Hypothalamus (tissue), 51 donors: ENCODE measurements at places on chromosomes 13 and 19.
A peak's percentile ranks its signal among the peaks of the same experiment; 100 is the strongest.

DNA sequence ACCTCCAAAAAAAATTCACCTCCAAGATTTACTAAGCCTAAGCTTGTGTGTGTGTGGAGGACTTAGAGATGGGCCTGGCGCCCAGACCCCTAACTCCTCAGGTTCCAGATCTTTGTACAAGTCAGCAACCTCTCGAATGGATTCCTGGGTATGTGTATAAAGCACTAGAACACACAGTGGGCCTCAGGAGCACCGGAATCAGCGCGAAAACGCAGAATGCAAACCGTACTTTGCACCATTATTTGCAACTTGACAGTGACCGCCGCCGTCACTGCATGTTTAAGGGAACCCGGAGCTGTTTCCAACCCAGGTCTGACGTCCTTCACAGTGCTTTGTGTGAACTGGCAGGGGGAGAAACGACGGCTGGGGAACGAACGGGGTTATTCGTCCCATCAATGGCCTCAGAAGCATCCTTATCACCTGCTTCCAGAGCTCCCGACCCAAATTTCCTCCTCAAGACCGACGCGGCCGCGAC lies 688 bp downstream of the ZNF606 start:
- DNase-seq, result peak; percentile 16

GRCh38 chr19:19319732-19320360 lies 463 bp downstream of the SUGP1 start:
- DNase-seq, result no peak

DNA sequence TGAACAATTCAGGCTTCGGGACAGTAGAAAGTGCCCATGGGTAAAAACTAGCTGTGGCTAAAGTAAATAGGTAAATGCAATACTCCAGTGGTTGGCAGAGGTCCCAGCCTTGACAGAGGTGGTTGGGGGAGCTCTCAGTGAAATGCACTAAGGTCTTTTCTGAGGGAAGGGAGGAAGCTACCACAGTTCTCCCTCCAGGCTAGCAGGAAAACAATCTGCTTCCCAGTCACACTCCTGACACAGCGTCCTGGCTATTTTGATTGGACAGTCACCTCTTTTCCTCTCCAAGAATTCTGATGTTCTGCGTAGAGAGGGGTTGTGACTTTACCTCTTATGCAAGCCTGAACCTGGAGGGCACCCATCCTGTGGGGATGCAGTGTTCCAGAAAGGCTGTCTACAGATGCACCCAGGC lies 128.7 kb downstream of the CYSLTR2 start:
- no peak for DNase-seq

DNA sequence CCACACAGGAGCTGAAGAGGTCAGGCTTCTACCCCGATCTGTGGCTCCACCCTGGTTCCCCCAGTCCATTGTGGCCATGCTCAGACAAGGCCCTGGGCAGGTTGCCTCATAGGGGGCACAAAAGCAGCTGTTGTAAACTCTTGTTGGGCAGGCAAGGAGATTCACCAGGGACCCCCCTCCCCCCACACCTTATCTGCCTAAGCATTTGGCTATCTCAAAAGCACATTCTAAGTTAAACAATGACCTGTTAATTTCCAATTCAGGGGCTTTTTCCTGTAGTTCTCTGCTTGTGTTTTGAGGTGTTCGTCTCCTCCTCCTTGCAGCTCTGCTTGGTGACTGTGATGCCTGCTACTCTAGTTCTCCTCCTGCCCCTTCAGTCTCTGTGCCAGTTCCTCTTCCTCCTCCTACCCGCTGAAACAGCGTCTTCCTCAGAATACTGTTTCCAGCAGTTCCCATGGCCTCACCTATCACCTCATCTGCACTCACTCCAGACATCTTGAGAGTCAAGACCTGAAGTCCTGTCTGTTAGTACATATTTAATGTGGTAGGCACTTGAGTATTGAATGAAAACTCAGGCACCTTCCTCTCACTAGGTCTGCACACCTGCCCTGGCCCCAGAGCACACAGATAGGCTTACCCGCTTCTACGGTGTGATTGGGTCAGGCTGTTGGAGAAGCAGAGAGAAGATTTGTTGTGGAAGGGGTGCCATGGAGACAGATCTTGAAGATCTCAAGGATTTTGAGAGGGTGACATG lies 31.7 kb downstream of the SPATA13 start:
- DNase-seq, result no peak

DNA sequence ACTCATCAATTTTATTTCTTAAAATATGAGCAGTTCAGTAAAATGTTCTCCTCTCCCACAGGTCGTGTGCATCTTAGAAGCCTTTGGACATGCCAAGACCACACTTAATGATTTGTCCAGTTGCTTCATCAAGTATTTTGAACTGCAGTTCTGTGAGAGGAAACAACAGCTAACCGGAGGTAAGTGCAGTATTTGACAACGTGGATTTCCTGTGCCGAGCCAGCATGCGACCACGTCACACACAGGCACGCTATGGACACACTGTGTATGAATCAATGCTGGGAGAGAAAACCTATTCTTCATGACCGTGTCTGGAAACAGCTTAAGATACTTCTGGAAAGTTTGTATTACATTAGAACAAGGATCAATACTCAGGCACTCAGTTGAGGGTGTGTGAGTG lies 268.5 kb downstream of the MYO16 start:
- DNase-seq, result no peak

DNA sequence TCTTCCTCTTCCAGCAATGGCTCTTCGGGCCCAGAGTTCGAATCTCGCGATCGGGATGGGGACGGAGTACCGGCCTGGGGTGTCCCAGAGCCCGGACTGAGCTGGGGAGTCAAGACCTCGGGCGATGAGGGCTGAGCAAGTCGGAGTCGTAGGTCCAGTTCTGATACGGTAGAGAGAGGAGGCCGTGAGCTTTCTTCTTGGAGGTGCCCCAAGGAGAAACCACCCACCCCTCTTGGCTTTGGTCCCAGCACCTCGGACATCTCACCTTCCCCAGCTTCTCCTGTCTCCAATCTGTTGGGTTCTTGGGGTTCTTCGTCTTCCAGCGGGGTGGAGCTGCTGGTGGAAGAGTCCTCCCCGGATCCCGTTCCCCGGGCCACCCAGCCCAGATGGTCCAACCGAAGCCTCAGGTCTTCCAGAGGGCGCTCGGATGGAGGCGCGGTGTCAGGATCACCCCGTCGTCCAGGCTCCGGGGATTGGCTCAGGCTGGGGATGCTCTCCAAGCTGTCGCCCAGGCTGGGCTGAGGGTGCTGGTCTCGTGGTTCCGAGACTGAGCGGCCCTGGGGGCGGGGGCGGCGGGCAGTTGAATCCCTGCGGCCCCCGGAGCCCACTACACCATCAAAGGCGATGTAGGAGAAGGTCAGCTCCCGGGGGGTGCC lies 2.5 kb downstream of the RTN2 start:
- DNase-seq, result no peak

GRCh38 chr19:53908935-53909415 lies at the start of gene CACNG7:
Gene CACNG7 (plus strand): TSS chr19:53909278. CDS start chr19:53912832, 3,554 bp downstream.
- peak; percentile 23 for DNase-seq

GRCh38 chr19:9945319-9945966 lies 9.1 kb upstream of the OLFM2 start:
- peak; percentile 39 for DNase-seq

- no peak for DNase-seq
Measured at GRCh38 chr19:30695171-30695875, 323.1 kb downstream of the ZNF536 start.

DNA sequence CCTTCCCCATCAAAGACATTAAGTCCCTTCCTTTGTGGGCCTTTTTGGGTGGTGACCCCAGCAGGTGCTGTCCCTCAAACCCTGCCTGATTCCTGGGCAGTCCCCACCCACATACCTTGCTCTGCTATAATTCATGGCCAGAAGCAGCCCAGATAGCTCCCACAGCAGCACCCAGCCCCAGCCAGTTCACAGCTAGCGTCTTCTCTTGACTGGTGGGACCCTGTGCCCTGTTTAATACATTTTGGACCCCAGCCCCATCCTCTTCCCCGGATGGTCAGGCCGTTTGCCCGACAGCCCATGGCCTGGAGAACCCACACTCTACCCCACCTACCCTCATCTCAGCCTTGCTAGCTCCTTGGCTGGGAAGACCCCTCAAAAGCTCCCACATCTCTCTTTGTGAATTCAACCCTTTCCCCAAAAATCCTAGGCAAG lies 2.1 kb downstream of the CCDC106 start:
- DNase-seq, result no peak

DNA sequence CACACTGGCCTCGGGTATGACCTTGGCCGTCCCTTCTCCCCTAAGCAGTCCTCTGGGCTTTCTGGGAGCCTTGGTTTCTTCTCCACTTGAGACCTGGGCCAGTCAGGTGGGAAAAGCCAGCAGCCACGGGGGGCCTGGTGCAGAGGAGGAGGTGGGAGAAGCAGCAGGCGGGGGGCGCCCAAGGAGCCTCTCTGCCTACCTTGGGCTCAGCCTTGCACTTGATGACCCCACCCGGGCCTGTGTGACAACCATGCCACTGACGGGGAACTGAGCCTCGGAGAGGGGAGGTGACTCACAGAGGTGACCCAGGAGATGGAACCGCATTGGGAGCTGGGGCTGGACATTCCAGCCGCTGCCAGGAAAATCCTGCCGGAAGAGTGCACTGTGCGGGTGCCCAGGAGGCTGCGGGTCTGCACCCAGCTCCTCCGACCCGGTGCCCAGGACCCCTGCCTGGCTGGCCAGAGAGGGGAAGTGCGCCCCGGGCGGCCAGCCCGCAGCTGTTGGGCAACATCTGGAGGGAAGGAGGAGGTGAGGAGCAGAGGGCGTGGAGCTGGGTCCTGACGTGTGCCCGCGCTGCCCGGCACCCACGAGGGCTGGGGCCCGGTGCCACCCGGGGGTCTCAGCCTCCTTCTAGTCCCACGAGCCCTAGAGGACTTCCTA lies 23.4 kb upstream of the SLC7A10 start:
- no peak for DNase-seq
